ENCODE measurements at places on chromosomes 2 and 18.

DNA sequence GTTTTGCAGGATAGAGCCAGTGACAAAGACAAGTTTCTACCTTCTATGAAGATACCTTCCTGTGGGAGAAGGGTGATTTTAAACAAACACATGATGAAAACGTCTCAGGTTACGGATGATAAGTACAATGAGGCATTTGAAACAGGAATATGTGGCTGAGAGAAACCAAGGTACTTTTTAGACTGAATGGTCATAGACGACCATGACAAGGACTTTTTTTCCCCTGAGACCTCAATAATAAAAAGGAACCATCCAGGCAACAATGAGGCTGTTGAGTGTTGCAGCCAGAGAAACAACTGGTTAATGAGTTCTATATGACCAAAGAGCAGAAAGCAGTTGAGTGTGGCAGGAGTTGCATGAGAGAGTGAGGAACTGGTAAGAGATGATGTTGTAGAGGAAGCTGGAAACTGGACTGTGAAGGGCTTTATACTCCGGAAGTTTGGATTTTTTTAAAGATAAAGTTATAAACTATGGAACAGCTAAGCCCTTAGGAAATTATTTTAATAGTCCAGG, 306.1 kb upstream of the CYRIA start:
- DNase-seq, result no peak

DNA sequence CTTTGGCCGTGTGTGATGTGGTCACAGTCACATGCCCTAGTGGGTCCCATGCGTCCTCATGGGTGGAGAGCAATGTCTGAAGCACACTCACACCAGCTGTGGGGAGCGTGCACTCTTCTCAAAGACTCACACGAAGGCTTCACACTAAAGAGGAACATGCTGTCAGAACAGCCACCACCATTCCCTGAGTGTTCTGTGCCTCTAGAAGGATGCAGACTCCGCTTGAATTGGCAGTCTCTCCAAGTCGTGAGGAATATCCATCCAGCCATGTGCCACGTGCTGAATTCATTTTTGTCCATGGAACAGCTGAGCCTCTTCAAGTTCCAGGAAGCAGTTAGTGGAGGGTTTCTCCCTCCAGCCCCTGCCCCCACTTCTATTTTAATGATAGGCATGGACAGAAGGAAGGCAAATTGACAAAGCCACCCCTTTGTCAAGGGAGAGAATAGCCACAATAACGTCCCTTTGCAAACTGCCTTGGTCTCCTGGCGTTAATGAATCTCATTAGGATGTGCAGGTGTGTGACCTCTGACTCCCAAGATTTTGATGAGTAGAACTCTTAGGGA, 464.3 kb upstream of the ID2 start:
- no peak for DNase-seq

- no peak for DNase-seq
These were observed 18.6 kb upstream of the SCRN3 start for GRCh38 chr2:174376967-174377366.

DNA sequence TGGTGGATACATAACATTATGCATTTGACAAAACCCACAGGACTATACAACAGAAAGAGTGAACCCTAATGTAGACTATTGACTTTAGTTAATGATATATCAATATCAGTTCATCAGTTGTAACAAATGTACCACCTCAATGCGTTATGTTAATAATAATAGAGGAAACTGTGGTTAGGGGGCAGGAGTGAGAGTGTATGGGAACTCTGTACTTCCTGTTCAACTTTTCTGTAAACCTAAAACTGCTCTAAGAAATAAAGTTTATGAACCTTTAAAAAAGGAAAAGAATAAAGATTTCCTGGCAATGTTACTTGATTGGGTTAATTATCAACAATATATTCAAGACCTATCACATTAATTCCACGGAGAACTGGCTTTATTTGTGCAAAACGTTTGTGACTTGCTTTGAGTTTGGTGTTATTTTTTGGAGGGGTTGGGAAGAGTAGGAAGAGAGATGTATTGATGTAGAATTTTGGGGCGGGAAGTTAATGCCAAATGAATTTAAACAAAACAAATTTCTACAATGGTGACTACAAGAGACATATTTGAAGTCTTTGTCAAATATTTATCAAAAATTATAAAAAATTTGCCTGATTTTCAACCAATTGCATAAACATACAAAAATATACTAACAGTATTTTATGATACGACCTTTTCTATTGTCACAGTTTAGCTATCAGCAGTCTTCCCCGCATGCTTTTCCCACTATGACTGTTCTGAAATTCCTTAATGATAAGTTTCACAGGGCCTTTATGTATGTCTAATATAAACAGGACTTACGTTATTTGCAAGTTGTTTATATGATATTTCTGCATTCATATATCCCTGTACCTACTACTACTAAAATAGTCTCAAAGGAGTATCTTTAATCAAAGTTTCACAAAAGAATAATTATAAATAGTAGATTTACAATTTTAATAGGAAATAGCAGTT, 2.1 kb upstream of the RTN4 start:
- DNase-seq, result no peak

DNA sequence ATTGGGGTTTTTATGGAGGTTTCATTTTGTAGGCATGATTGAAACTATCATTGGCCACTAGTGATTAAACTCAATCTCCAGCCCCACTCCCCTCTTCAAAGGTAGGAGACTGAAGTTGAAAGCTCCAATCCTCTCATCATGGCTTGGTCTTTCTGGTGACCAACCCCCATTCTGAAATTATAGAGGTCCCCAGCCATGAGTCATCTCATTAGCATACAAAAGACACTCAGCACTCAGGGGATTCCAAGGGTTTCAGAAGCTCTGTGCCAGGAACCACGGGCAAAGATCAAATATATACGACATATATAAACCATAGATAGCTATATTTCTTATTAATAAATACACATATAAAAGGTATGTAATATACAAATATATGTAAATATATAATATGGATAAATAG, 256.0 kb upstream of the POU3F3 start:
- DNase-seq, result no peak

DNA sequence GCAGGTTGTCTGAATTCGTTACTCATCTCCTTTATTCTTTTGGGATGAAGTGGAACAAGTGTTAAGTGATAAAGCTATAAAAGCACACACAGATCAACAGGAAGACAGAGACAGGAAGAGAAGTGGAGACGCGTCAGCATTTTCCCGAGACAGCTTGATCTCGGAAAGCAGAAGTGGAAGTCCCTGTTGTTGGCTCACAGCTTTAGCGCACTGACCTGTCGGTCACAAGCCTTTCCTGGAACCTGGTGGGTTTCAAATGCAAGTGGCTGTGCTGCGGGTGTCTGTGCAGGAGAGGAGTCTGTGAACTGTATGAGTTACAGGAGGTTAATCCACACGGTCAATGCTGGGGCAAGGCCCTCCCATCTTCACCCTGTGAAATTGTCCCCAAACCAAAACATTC, 116.6 kb upstream of the PELI1 start:
- DNase-seq, result no peak

DNA sequence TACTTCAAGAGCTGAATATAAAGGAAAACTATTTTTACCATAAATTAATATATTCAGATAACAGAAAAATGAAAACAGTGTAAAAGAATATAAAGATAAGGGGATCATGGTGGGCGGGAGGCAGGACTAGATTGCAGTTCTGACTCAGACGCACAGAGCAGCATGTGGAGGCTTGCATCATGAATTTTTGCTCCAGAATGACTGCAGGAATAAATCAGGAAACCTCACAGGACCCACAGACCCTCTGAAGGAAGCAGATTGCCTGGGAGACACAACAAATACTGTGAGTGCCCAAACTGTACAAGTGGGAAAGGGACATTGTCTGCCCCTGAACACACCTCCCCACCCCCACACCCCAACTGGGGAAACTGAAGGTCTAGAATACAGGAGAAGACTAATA, 19.2 kb upstream of the SIGLEC15 start:
- DNase-seq, result no peak

DNA sequence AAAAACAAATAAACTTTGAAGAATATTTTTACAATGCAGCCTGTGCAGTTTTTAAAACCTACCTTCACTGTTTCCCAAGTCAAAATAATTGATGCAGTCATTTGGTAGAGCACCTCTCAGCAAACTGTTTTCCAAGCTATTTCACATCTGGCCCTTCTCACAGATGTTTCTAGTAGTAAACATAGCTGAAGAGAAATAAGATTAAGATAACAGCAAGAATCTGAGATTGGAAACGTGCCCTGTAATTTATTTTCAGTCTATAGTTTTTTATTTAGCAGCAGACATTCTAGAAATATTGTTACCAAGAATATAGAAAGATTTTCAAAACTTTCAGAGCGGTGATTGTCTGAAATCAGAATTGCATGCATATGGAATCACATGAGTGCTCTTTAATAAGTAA, 440.2 kb downstream of the TRIB2 start:
- DNase-seq, result no peak

- DNase-seq, result no peak
These were observed 386.2 kb downstream of the SETBP1 start for GRCh38 chr18:45066886-45067285.

- no peak for DNase-seq
These were observed 54.1 kb upstream of the MEX3C start for GRCh38 chr18:51251625-51252024.

DNA sequence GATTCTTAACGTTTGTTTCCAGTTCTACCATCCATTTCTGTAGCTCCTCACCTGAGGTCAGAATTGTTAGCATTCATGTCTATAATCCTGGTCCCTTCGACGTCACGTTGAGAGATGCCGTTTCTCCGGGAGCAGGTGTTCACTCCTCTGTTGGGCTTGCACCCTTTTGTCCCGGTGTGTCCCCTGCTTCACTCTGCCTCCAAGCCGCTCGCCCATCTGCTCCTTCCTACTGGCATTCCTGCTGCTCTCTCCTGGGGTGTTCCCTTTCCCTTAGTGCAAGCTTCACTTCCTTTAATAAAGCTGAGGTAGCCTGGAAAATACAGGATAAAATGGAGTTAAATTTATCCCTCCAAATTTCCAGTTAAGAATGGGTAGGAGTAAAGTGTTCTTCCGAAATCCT, 61.9 kb upstream of the CABYR start:
- DNase-seq, result no peak

DNA sequence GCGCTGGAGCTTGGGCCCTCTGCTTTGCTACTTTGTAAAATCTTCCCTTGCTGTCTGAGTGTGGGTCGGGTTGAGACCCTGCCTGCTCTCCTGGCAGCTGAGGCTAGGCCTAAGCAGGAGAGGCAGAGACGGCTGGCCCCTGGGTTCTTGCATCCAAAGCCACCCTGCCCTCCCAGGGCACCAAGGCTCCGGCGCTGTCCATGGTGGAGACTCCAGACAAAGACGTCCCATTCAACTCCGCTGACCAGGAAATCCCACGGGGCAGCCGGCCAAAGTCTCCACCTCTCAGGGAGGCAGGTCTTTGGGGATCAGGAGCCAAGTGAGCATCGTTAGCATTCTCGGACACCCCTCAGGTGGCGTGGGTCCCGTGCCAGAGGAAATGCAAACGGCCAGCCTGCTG, 2.6 kb upstream of the PRLH start:
- no peak for DNase-seq

DNA sequence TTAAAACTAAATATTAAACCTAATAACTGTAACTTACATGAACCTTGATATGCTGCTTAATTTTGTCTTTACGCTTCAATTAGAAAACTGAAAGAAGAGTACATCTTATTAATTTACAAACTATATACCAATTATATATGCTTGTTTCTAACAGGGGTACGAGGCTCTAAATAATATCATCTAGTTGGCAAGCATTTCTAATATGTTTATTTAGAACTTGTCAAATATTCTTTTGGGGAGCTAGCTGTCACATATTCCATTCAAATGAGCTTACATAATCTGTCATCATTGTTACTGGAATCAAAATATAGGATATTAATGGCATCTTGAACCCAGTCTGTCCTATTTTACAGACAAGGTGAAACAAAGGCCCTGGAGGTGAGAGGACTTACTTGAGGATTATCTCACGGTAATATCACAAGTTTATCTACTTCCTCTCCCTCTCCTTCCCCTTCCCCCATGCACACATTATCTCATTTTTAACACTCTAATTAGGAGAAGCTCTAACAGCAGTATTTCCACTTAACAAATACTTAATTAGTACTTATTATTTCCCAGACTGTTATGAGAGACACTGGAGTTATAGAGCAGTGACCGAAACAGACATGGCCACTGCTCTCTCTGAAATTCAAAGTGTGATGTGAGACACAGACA, 3.5 kb downstream of the PRKD3 start:
- DNase-seq, result no peak

DNA sequence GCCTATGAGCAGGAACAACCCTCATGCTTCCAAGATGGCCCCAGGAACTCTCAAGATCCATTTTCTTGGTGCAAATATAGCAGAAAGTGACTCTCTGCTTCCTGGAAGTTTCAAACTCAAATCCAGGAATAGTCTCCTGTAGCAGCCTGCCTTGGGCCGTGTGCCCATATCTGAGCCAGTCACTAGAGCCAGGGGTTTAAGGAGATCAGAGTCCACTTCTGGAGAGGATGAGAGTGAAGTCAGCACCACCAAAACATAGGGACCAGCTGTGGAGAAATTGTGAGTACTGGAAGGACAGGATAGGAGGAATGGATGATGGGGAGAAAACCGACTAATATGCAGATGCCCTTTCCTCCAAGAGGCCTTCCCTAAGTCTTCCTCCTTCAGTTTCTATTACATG, 33.2 kb downstream of the PSD4 start:
- no peak for DNase-seq

DNA sequence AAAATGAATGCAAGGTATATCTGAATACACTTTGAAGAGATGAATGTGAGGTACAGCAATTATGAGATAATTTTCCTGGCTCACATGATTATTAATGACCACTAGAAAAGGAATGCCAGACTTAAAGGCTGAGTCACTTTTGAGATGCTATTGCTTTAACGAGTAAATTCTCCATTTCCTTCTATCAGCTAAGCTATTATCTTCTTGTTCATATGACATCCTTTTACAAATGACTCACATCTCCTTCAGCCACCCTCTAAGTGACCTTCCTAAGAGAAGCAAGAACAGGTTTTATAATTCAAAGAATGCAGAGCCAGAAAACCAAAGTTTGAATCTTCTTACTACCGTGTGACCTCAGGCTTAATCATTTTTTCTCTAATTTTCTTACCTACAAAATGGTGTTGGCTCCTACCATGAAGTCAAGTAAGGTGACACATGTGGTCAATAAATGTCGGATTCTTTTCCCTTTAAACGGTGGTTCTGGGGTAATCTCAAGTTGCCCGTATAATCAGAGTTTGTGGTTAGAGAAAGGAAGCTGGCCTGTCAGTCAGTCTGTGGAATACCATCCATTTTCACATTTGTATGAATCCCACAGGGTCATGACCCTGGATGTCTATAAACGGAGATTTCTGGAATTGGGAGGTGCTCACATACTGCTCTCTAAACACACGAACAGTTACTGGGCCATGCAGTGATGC, 184.0 kb upstream of the PID1 start:
- DNase-seq, result peak; percentile 88

- DNase-seq, result no peak
These were observed 214.4 kb upstream of the SLC39A10 start for GRCh38 chr2:195442458-195443175.

GRCh38 chr2:164850235-164850634, 8.6 kb upstream of the COBLL1 start:
- DNase-seq, result no peak

GRCh38 chr2:27988306-27988705, 97.8 kb downstream of the BABAM2 start:
- no peak for DNase-seq
